Stimulated activated CD8-positive, alpha-beta memory T cell treated with anti-CD3 and anti-CD28 coated beads, Interleukin-15, amount 100 ng/mL, for 48 hours (primary cell): ENCODE measurements at places on chromosomes 7 and 10.

- DNase-seq = no peak
Observed at GRCh38 chr7:28200598-28200997, 20.0 kb upstream of the JAZF1 start.

- DNase-seq = no peak
Observed at GRCh38 chr10:69858201-69858600, 56.5 kb downstream of the COL13A1 start.

- DNase-seq = no peak
Observed at GRCh38 chr7:118057404-118057803, 126.6 kb upstream of the LSM8 start.

DNA sequence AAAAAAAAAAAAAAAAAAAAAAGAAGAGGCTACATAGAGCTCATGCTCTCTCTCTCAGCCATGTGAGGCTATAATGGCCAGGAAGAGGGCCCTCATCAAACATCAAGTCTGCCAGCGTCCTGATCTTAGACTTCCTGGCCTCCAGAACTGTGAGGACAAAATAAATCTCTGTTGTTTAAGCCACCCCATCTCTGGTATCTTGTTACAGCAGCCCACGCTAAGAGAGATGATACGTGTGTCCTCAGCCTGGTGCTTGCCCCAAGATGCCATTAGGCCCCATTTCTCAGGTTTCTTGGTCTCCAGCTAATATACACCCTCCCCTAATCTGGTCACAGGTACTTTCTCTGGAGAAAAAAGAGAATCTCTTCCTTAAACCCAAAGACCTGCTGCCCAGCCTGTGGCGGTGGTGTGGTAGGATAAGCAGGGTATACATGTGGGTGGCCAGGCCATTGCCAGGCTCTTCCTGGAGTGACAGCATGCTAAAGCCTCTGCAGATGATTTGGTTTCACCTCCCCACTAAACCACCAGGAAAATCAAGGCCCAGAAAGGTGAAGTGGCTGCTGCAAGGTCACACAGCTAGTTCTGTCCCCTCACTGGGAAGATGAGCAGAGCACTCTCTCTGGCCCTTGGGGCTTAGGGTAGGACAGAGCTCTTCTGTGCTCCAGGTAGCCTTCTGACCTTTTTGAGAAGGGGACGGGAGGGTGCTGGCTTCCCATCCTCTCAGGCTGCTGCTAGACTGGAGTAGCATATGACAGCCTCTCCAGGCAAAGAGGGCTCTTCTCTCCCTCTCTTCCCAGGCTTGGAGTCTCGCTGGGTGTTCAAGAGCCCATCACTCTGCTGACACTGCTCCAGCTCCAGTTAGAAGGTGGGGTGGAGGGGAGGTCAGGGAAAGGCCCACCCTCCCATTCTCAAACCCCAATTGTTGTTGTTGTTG, 5.2 kb downstream of the SPOCK2 start:
- no peak for DNase-seq

- no peak for DNase-seq
Observed at GRCh38 chr10:25758041-25758457, 176.0 kb upstream of the MYO3A start.

GRCh38 chr7:147477526-147477925, 1113.0 kb upstream of the C7orf33 start:
- no peak for DNase-seq

- no peak for DNase-seq
Observed at GRCh38 chr7:104843198-104843597, 170.8 kb upstream of the KMT2E start.

DNA sequence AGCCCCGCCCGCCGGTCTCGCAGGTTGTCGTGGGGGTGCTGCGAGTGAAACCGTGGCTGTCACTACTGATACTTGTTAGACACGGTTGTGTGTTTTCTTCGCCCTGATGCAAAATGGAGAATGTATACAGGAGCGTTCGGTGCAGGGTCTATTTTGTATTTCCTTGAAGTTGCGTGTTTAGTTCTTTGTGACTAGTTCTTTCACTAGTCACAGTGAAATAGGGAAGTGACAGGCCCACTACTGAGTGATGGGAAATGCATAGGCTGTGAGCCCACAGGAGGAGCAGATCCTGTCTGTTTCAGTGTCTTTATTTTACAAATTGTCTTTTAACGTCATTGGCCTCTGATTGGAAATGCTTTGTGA, 675 bp downstream of the ABRAXAS2 start:
- no peak for DNase-seq

DNA sequence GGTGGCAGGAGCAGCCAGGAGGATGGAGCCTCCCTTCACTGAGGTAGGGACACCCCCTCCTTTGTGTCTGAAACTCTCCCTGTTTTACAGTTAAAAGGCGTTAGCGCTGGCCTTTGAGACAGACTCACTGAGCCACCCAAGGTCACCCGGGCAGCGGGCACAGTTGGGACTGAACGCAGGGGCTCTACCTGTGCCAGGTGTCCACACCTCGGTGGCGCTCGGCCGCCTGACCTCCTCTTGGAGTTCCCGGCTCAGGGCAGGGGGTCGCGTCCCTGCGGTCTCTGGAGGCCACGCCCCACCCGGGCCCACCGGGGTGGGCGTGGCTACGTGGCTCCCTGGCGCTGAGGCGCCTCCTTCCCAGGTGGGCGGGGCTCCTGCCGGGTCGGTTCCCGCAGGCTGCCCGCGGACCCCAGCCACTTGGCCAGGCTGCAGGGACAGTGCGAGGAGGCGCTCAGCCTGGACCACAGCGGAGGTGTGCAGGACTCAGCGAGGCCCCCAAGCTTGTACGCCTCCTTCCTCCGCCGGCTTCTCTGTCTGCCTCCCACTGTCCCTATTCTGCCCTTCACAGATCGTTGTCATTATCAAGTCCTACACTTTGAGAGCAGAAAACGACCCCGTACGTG, 39.9 kb upstream of the LEP start:
- no peak for DNase-seq

DNA sequence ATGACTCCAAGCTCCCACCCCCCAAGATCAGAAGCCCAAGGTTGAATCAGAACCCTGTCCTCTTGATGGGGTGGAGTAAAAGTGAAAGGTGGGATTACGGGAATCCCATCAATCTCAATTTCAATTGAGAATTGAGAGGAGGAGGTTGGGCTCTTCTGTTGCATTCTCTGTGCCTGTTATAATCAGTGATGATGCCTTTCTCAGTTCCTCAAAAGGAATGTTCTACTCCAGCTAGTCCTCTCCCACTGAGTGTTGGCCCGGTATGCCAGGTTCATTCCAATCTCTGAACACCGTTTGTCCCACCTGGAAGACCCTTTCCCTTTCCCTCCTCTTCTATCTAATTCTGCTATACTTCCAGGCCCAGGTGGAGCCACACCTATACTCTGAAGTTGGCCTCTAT, 17.2 kb upstream of the XPNPEP1 start:
- no peak for DNase-seq

- no peak for DNase-seq
Observed at GRCh38 chr7:151088019-151088855, 2.0 kb downstream of the AGAP3 start.

- no peak for DNase-seq
Observed at GRCh38 chr7:102845346-102845745, 67.5 kb upstream of the LRRC17 start.

- no peak for DNase-seq
Observed at GRCh38 chr7:37504801-37505200, 56.1 kb upstream of the ELMO1 start.

DNA sequence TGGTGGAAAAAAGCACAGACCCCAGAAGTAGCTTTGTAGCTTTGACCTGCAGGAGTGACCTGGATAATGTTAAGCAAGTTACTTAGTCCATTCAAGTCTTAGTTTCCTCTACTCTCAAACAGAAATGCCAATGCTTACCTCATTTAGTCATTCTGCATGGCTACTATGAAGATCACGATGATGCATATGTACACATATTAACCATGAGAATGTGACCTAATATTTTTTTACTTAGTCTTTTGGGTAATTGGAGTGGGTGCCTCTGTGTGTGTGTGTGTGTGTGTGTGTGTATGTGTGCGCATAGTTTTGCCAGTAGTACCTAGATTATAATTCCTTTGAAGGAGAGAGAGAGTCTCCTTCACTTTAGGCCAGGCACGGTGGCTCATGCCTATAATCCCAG, 95.8 kb downstream of the NRP1 start:
- no peak for DNase-seq

- no peak for DNase-seq
Observed at GRCh38 chr7:5476001-5476400, 52.4 kb upstream of the TNRC18 start.

DNA sequence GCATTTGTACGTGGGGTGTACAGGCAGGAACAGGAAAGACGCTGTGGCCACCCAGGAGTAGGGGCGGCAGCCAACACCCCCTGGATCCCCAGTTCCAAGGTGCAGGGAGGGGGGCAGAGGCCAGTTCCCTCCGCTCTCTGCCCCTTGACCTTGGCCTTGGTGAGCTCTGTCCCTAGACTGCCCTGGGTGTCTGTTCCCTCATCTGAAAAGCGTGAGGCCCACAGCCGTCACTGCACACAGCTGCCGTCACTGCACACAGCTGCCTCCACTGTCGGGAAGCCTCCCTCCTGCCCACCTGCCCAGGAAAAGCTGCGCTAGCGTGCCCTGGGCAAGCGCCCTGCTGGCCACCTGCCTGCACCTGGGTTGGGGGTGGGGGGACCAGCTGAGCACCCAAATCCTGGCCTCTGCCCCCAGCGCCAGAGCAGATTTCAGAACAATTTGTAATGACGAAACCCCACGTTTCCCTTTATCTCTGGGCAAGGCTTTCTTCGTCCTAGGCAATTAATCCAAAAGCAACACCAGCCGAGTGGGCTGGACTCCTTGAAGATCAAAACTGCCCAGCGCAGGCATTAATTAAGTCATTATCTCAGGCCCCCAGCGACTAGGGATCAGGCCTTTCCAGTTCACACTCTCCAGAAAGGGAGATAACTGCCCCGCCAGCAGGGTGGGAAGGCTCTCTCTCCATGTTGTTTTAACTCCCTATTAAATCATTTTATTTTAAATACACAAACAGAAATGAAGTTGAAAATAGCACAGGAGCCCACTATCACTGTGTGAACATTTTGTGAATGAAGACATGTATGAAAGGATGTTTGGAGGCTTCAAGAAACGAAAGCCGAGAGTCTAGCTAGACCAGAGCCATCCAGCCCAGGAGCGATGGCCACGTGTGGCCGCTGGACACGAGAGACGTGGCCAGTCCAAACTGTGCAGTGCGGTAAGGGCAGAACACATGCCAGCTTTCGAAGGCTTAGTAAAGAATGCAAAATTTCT, 4.0 kb upstream of the PDGFA start:
- DNase-seq = no peak

DNA sequence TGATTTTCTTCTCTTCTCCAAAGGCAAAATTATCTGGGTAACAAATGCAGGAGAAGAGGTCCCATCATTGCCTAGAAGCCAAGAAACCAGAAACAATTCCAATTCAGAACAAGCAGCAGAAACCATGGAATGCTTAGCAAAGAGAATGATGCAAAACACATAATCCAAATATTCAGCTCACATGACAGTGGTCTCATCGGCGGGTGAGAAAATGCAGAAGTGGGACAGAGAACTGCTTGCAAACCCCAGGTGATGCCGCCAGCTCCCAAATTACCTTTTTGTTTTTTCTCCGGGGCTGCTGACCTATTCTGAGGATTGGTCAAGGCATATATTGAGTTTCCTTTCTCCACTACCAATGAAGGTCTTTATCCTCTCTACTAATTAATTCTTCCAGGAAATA, 99.7 kb downstream of the ZNF22 start:
- no peak for DNase-seq

DNA sequence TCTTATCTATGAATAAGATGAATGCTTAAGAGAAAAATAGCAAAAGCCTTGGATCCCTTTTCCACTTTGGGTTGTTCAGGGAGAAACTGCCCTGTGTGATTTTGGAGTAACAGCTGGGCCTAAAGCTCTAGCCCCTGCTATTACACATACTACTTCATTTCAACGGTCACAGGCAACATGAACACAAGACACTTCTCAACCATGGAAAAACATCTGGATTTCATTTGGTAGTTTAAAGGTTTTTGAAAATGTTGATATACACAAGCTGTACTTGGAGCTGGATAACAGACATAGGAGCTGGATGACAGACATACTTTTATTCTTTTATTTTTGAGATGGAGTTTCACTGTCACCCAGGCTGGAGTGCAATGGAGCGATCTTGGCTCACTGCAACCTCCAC, 2.7 kb upstream of the CHUK start:
- DNase-seq = no peak

DNA sequence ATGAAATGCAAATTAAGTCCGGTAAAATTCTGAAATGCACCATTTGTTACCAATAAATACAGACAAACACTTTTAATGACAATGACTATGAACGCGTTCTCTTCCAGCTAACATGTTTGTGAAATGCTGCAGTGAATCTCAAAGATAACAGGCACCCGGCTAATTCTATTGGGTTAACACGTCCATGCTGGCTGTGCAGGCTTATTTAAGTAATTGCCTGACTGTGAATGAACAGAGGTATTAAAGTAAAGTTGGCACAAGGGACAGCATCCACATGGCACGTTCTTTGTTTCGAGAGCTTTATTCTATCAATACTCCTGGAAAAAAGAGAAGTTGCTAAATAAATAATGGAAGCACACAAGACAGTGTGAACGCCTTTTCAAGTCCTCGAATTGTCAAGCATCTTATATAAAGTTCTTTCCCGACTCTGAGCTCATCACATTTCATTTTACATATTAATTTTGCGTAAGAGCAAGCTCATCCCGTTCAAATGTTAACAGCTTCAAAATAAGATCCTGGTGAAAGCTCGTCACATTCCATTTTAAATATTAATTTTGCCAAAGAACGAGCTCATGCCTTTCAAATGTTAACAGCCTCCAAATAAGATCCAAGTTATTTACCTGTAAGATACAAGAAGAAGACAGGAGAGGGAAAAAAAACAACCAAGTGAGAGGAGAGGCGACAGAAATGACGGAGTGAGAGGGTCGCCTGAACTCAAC, 111.3 kb upstream of the RHEB start:
- DNase-seq = no peak

- no peak for DNase-seq
Observed at GRCh38 chr7:105346593-105347322, 42.0 kb downstream of the SRPK2 start.
